ENCODE measurements at places on chromosomes 4 and X. TPM values are rescaled to one million over a fixed set of nuclear protein-coding genes. Genes with fewer than 3 reads are reported as not detected.

Gene NAT8L
- total RNA-seq: 0.40 TPM

Gene F9
- total RNA-seq: not detected

Gene VSIG4
- not detected for total RNA-seq

Gene NMU
- total RNA-seq: not detected

Gene CTSO
- total RNA-seq: 3.4 TPM

Gene BMX
- total RNA-seq: not detected

Gene SLC6A8
- total RNA-seq: 1.1 TPM

Gene NPY2R
- total RNA-seq: not detected

Gene BEX5
- total RNA-seq: 2.4 TPM

Gene ZIC3
- not detected for total RNA-seq

Gene EIF2S3
- total RNA-seq: 179 TPM

Gene AKAP14
- not detected for total RNA-seq

Gene CRMP1
- total RNA-seq: 0.16 TPM

Gene RBMXL3
- not detected for total RNA-seq

Gene SMIM10
- 0.44 TPM for total RNA-seq

Gene NLRP2B
- total RNA-seq: not detected

Gene ATP8A1
- total RNA-seq: 43.8 TPM

Gene TEX13C
- total RNA-seq: not detected

Gene LEF1
- 30.6 TPM for total RNA-seq

Gene UBE2A
- total RNA-seq: 81.2 TPM

Gene P2RY4
- total RNA-seq: not detected

Gene SASH3
- total RNA-seq: 248 TPM

Gene POU3F4
- not detected for total RNA-seq

Gene TMPRSS11F
- total RNA-seq: not detected
